ENCODE measurements at places on chromosomes 4 and X. TPM values are rescaled to one million over a fixed set of nuclear protein-coding genes. Genes with fewer than 3 reads are reported as not detected.

Gene VCX3B
- 0.26 TPM for total RNA-seq

Gene WDR17
- total RNA-seq: 1.3 TPM

- peak overlapping the region; percentile 34 for H3K27ac ChIP-seq
- no peaks in the 10 kb centered on the region for H3K27me3 ChIP-seq
- no peak overlapping the region for H3K4me3 ChIP-seq
- H3K4me1 ChIP-seq: peaks cover 19% of the 10 kb centered on the region
Measured at GRCh38 chr4:158535130-158535614, 13.5 kb downstream of the RXFP1 start.

DNA sequence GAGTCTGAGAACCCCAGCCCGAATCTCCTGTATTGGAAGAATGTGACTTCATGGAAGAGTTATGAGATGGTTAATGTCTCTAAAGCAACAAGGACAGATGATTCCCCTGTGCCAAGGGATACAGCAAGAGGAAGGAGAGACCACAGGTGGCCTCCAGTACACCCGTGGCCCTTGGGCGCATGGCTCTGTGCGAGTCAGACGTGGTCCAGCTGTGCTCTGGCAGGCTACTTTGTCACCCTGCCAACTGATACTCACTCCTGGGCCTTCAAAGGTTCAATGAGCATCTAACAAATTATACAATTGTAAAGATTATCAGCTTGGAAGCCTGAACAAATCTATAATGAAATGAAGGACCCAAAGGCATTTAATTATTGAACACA lies 71.7 kb downstream of the NYX start:
- H3K4me1 ChIP-seq: no peaks in the 10 kb centered on the region
- no peak overlapping the region for H3K27ac ChIP-seq
- no peak for DNase-seq
- H3K27me3 ChIP-seq: no peaks in the 10 kb centered on the region

DNA sequence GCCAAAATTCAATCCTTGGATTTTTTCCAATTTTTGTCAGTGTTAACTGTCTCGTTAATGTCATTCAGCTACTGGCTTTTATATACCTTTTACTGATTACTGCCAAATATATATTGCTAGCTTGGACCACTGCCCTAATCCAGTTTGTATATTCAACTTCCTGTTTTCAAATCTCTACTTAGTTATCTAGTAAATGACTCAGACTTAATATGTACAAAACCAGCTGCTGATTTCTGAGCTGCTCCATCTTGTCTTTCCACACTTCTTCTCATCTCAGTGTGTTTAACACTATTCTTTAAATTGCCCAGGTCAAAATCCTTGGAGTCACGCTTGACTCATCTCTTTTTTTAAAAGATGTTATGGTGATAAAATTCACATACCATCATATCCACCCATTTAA lies 1196.7 kb downstream of the RAPGEF2 start:
- no peaks in the 10 kb centered on the region for H3K27me3 ChIP-seq
- no peaks in the 10 kb centered on the region for H3K4me1 ChIP-seq
- no peak overlapping the region for H3K4me3 ChIP-seq
- no peaks in the 10 kb centered on the region for H3K36me3 ChIP-seq
- peak; percentile 15 for DNase-seq

- H3K4me3 ChIP-seq: no peak overlapping the region
- no peak overlapping the region for H3K27ac ChIP-seq
- H3K36me3 ChIP-seq: no peaks in the 10 kb centered on the region
- no peak for DNase-seq
Measured at GRCh38 chrX:38857736-38858523, 56.7 kb downstream of the MID1IP1 start.

All from PC-3 (cell line).